ENCODE measurements at places on chromosomes 6 and 20.

DNA sequence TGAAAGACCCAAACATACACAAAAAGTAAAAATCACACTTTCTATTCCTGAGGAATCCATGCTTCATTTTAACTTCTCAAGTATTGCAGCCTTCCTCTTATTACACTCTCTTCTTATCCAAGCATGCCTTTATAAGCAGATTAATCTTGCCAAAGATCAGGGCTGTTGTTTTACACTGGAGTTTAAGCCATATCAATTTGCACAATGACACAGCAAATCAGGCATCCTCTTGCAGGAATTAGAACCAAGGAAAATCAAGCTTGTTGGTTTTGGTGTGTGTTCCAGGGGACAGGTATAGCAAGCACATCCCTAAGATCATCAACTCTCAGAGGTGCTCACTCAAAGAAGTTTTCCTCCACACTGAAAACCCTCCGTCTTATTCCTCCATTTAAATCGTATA lies 69.5 kb downstream of the CYP39A1 start:
- no peak for DNase-seq

- no peak for DNase-seq
Measured at GRCh38 chr20:43942201-43942590, 27.5 kb downstream of the TOX2 start.

DNA sequence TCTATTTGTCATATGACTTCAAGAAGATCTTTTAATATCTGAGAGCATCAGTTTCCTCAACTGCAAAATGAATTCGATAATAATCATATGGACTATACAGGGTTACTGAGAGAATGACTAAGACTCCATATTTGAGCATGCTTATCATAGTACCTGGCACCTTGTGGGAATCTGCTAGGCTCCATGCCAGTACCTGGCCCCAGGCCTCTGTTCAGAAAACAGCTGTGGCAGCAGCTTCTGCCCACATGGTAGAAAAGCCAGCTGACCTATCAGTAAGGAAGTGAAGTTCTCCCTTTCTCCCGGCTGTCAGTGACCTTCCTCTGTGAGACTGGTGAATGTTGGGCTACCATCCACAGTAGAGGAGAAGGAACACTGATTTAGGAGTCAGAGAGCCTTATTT lies 574.9 kb upstream of the CHD6 start:
- no peak for DNase-seq

- DNase-seq, result no peak
Measured at GRCh38 chr6:154864066-154864430, 130.8 kb downstream of the SCAF8 start.

DNA sequence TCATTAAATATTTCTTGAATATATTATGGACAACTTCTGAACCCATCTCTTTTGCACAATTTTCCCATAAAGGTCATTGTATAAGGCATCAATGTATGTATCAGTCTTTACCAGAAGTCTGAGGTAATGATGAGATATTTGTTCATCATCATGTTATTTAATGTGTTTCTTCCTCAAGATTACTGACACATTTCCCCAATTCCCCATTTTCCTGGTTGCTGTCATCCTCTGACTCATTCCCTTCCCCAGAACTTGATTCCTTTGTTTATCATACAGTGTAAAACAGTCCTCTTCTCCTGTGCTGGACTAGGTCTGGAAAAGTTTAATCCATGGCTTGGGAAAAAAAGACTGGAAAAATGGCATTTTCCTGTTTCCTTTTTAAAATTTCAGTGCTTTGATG lies 107.9 kb upstream of the FLRT3 start:
- DNase-seq, result no peak

GRCh38 chr6:33585403-33586107 lies 5.5 kb upstream of the BAK1 start:
- DNase-seq, result no peak

DNA sequence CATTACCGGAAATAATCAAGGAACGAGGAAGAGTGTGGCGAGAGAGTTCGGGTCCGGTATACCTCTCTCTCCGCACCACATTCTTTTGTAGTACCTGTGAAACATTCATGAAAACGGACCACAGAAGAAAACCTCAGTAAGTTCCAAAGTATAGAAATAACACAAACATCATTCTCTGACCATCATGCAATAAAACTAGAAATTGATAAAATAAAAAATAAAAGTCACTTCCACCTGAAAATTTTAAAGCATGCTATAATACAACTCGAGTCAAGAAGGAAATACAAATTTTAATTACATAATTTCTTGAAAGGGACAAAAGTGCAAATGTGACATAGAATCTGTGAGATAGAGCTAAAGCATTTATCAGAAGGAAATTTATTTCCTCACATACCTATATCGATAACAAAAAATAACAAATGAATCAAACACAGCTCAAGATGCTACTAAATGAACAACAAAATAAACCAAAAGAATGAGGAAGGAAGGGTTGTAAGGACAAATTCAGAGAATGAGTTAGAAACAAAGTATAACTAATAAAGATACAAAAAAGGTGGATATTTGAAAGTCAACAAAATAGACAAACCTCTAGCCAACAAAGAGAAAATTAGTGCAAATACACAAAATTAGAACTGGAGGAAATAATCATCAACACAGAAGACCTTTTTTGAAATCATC lies 84.2 kb downstream of the TRIM27 start:
- no peak for DNase-seq

DNA sequence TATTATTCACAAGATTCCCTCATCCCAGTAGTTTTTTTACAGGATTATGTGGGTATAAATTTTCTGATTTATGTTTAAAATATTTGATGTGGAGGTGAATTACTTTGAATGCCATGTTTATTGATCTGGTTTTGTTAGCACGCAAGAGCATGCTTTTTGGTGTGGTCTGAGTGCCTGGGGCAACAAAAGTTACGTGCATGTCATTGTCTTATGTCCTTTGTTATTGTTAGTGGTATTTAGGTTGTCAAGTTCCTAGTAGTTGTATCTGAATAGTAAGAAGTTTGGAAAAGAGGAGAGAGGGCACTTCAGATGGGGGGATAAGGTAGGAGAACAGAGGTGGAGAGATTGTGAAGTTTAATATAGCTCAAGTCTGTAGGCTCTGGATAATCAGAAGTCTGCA lies 95.0 kb downstream of the ATRN start:
- no peak for DNase-seq

DNA sequence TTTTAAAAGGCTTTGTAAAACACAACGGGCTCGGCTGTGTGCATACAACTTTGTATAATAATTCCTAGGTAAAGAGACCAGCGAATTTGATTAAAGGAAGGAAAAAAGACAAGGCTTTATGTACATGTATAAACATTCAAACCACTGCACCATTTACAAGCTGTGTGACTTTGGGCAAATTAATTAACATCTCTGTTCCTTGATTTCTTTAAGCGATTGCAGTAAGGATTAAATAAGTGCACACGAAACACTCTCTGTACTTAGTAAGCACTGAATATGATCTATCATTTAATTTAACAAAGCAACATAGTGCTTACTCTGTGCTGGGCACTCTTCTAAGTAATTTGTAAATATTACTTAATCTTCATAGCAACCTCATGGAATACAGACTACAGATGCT lies 19.5 kb upstream of the OCSTAMP start:
- no peak for DNase-seq

DNA sequence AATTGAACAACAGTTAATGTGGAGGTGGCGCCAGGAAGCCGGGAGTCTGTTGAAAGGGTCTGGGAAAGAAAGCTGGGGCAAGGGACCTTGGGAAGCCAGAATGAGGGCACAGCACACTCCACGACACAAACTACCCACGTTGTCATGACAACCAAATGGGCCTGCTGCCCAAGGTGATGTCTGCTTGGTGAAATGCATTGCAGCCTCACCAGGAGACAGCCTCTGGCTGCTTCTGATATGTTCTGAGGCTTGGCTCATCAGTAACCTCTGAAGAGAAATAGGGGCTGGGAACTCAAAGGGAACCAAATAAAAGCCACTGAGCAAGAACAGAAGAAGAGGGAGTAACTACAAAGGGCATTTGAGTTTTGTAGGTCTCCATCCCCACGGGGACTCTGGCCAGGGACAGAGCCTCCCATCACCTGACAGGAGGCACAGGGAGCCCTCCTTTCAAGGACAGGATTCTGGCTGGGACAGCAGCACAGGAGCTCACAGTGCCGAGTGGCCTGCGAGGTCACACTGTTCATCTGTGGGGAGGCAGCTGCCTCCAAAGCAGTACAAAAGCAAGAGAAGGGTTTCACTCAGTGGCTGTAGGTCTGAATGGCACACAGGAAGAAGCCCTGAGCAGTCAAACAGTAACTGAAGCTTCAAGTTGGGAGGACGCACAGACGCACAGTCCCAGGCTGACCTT lies 44.6 kb upstream of the KCNK16 start:
- DNase-seq, result no peak

DNA sequence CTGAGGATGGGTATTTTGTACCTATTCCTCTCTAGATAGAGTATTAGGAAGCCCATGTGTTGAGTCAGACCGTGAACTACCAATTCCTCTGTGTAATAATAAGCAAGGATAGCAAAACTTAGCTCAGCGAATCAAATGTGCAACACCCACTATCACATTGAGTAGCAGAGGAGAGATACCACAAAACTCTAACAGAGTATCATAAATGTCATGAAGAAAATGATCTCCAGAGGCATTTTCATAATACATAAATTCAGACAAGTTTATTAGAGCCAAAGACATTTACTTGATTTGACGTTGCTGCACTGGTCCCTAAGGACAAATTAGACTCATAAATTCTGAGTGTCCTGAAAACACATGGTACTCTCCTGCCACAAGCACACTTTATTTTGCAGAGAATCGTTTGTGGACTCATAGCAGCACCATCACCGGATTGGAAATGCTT lies 245.2 kb downstream of the HAO1 start:
- no peak for DNase-seq

DNA sequence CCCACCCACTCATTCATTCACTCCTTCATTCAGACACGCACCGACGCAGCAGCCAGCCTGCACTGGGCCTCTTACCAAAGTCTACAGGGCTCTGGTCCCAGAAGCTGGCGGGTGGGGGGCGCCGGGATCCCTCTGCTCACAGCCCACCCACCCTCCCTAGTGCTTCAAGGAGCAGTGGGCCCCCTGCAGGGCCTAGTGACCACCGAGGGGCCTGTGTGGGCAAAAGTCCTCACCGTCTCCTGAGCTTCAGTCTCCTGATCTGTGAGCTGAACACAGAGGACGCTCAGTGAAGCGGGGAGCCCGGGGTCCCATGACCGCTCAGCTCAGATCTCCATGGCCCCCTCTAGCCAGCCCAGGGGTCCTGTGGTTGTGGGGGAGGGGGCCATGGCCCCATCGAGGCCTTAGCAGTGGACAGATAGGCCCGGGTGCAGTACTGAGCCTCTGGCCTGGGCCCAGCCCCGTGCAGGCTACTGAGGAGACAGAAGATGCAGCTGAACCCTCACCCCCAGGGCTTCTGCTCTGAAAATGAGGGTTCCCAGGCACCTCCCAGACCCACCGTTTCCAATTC lies 33.4 kb upstream of the MRGBP start:
- no peak for DNase-seq

DNA sequence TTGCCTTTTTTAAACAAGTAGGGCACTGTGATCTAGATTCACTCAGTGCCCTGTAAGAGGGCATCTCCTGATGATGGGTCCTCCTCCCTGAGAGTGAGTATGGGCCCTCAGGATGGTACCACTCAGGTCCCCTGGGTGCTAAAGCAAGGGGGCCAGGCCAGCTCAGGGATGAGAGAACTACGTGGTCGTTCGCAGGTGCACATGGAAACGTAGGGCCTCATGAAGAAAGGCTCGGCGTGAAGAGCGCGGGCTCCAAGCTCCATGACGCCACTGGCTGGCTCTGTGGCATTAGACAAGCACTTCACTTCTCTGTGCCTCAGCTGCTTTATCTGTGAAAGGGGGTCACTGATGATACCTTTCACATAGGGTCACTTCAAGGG lies 50.7 kb downstream of the SYNJ2 start:
- no peak for DNase-seq

DNA sequence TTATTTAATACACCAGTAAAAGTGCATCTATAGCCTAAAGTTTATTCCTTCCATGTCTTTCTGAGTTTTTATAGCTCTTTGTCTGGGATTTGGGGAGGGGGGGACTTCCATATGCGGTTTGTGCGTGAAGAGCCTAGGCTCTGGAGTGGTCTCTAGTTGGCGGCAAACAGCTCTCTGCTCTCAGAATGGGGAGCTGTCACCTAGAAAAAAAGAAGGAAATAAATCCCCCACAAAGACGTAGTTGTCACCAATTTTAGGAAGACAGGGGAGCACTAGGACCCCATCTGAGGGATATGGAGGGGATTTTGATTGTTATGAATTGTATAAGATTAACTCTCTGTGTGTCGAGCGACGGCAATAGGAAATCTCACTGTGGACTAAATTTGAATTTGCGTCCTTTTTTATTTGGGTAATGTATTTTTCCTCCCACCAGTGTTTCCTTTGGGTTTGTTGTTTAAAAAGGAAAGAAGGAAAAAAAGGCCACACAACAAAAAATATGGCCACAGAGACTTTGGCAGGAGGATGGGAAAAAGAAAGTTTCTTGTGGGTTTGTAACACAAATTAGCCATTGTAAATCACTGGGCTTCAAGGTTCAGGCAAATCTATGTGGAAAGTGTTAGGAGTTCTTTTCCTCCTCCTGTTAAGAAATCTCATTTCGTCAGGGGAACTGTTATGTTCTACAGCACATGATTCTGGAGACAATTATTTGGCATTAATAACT lies 7.4 kb downstream of the POU3F2 start:
- no peak for DNase-seq

DNA sequence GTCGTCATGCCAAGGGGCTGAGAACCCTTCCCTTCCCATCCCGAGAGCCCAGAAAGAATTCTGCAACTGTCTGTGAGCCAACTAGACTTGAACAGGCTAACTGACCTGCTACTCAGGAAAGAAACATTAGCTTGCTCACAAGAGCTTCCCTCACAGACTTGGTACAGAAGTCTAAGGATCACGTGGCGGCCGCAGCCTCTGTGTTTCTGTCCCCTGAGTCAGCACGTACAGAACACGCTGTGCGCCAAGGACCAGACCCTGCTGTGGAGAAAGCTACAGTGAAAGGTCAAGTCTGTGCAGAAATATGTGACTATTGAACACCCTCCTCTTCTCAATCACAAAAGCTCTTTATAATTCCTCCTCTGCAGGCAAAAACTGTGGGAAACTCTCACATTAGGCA lies 151.3 kb upstream of the QKI start:
- DNase-seq, result no peak

DNA sequence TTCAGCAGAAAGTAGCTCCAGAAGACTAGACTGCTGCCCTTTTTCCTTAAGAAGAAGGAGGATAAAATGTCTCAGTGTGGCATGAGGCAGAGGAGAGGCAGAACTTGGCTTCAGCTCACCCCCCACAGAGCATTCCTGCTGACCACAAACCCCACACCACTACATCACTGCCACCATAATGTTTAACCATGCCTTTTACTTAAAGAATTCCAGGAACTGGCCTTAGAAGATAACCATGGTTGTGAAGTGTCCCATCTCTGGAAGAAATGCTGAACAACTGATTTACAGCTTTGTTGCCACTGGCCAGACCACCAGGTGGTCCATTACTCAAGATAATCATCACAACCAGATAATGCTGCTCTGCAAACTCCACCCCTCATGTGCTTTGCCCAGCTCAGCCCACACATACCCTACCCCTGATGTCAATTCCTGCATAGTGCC lies 154.1 kb downstream of the CD24 start:
- no peak for DNase-seq

Data from NCI-H187 treated with DMSO at 0.1 percent for 48 hours (cell line).